ENCODE measurements at places on chromosomes 11 and 22.
A peak's percentile ranks its signal among the peaks of the same experiment; 100 is the strongest.

DNA sequence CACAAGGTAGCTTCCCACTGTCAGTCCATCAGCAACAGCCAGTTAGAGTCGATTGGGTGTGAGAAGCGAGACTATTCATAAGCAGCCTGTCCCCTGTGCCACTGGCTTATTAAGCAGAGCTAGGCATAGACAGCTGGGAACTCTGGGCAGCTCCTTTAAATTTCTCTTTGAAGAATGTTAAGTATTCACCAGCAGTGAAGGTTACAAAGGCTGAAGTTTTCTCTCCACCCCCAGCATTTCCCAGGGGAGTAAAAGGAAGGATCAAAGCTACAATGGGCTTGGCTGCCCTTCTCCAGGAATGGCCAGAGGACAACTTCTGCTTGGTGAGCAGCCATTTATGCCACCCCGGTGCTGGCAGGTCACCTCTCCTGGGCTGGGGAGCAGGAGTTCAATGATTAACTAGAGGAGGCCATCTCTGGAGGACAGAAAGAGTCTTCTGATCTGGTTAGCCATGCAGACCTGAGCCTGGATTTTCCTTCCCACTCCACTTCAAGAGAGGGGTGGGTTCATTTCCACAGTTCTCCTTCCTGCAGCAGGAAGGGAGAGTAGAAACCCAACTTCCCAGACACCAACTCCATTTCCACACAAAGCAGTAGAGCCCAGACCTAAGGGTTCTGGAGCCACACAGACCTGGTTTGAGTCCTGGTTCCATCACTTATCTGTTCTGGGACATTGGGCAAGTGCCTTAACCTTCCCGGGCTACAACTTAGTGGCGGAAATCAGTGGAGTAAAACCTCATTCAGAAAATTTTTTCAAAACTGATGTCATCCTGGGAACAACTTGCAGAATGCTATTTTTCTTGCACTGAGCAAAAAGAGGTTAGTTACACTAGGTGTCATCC lies 22.6 kb downstream of the POU2AF3 start:
- DNase-seq: no peak

DNA sequence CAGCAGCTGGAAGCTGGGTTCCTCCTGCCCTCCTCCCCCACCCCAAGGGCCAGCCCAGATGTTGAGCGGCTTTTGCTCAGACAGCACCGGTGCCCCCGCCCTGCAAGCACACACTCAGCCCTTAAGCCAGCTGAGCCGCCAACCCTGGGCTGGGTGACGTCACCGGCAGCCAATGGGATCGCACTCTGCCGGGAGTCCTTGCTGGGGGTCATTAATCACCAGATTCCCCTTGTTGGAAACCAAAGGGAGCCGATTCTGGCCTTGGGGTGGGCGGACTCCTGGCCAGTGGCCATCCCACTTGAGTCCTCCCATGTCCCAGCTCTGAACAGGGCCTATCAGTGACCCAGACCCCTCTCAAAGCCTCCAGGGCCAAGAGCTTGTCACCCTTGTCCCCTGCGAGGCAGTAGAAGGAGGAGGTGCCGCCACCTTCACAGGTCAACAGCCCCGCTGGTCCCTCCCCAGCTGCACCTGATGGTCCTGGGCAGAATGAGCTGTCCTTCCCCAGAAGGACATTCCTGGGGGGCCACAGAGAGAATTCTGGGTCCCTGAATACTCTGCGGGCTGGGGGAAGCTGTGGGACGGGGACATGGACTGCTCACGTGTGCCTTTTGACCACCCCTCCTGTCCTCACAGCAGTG lies 7.4 kb downstream of the DUSP8 start:
- no peak for DNase-seq

GRCh38 chr22:40855979-40856512 lies 393 bp downstream of the ST13 start:
- peak; percentile 9 for DNase-seq

DNA sequence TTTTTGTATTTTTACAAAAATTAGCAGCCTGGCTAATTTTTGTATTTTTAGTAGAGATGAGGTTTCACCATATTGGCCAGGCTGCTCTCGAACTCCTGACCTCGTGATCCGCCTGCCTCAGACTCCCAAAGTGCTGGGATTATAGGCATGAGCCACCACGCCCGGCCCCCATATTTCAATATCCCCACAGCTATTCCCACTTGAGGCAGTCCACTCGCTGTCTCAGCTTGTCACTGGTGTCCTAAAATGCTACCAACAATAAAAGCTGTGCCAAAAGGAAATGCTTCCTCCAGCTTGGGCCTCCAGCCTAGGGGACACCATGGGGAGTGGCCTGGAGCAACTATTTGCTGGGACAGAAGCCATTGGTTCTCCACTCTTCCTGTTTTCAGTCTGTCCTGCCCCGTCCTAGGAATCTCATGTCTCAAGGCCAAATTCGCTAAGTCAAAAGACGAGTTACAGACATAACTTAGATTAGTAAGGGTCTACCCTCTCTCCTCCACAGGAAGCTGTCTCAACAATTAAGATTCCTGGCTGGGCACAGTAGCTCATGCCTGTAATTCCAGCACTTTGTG lies 7.3 kb upstream of the SPINDOC start:
- DNase-seq: no peak

GRCh38 chr22:26797910-26798309 lies 140.5 kb downstream of the MIAT start:
- DNase-seq: no peak

Data from thymus (tissue), 14 donors.